NCI-H2171 treated with DMSO at 0.1 percent for 48 hours (cell line): ENCODE measurements at places on chromosomes 3 and 15.

DNA sequence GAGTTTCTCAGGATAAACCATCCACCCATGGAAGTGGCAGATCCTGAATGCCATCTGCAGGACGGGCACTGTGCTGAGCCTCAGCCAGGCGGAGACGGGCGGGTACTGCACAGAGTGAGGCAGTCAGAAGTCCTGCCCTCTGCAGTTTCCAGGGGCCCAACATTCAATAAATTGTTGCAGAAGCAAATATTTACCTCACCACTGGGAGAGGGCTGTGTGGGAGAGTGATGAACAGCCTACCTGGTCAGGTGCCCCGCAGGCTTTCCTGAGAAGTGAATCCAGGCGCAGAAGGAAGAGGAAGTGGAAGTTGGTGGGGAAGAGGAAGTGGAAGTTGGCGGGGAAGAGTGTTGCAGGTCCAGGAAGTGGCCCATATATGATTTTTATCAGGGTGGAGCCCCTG lies 100.8 kb downstream of the SLCO3A1 start:
- no peak for DNase-seq

DNA sequence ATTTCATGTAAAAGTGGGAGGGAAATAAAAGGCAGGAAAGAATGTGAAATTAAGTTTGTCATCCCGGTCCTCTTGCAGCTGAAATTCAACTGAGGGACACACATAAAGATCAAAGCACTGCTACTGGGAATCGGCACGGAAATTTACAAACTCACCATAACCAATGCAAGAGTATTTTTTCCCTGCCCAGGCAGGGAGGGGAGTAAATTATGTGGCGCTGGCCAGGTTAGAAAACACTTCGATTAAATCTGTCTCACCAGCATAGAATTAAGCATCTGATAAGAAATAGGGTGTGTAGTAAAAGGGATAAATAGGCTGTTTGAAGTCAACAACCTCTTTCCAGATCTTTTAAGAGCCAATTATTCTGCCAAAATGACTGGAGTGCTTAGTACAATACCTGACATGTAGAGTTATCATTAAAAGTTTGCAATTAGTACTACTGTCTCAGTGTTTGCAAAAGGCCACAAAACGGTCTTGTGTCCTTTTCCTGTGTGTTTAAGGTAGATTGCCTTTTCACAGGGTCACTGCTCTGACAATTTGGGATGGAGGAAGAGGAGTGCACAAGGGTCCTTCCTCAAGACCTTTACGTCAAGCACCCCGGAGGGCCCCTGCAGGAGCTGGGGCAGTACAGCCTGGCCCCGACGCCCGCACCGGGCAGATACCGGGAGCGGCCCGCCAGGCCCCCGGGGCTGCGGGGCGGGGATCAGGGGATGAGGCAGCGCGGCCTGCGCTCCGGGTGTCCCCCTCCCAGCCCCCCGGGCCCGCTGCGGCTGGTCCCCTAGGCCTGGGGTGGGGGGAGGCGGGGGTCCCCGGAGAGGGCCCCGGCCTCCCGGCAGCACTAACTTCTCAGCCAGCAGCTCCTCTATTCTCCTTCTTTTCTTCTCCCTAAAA lies 651 bp downstream of the UBA3 start:
- DNase-seq = no peak

- peak; percentile 33 for DNase-seq
These were observed 11.3 kb downstream of the RYR3 start for GRCh38 chr15:33322091-33322490.

DNA sequence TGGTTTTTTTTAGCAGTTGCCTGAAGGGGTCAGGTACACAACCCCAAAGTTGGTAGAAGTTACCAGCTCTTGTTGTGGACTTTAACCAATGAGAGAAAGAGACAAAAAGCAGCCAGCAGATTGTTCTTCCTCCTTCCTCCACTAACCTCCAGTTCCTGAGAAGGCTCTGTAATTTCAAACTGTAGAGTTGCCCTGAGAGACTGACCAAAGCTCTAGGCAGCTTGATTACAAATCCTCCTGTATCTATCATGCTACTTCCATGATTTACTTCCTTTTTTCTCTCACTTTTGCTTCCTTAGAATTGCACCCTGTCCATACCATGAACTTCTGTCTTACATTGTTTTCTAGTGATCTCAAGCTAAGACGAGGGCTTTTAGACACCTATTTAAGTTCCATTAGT lies 29.2 kb downstream of the NSUN3 start:
- no peak for DNase-seq
